ENCODE measurements at places on chromosomes 16 and 17.
A peak's percentile ranks its signal among the peaks of the same experiment; 100 is the strongest.

- no peak for DNase-seq
Measured at GRCh38 chr16:89410322-89410721, 80.0 kb downstream of the ANKRD11 start.

DNA sequence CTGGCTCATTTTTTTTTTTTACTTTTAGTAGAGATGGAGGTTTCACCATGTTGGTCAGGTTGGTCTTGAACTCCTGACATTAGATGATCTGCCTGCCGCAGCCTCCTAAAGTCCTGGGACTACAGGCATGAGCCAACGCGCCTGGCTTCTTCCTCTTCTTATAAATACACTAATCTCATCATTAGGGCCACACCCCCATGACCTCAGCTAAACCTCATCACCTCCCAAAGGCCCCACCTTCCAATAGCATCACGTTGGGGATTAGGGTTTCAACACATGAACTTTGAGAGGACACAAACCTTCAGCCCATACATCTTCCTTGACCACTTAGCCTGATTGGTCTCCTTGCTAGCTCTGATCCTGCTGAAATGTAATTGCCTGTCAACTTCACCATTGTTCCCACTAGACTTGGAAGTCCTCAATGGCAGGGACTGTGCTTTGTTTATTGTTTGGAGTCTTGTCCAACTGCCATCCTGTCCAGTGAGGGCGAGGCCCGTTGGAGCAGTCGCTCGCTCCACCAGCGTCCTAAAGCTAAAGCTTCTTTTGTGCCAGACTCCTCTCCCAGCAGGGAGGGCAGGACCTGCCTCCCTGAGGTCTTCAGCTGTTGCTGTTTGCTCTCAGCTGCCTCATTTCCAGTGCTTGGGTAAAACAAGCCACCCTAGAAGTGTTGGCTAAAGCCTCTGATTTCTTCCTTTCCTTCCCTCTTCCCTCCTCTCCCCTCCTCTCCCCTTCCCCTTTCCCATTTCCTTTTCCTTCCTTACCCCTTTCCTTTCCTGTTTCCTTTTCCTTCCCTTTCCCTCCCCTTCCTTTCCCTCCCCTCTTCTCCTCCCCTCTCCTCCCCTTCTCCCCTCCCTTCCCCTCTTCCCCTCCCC is 85.3 kb downstream of the HAPSTR1 start:
- no peak for DNase-seq

DNA sequence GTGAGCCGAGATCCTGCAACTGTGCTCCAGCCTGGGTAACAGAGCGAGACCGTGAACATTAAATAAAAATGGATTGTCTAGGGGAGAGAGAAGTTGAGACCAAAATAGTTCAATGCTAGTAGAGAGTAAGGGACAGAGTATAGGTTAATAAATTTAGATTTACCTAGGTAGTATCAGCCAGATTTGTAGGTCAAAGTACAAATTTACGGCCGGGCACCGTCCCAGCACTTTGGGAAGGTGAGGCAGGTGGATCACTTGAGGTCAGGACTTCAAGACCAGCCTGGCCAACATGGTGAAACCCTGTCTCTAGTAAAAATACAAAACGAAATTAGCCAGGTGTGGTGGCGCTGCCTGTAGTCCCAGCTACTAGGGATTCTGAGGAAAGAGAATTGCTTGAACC is 12.2 kb upstream of the BMERB1 start:
- DNase-seq: no peak

DNA sequence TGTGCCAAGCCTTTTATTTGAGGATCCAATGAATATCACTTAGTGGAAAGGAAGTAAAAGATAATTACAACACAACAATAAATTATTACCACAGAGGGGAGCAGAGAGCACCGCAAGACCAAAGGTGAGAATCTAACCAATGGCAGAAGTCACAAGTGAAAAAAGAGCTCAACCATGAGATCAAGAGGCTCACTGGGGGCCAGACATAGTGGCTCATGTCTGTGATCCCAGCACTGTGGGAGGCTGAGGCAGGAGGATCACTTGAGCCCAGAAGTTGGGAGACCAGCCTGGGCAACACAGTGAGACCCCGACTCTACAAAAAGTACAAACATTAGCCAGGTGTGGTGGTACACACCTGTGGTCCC is 17.7 kb downstream of the ANKRD11 start:
- DNase-seq: no peak

DNA sequence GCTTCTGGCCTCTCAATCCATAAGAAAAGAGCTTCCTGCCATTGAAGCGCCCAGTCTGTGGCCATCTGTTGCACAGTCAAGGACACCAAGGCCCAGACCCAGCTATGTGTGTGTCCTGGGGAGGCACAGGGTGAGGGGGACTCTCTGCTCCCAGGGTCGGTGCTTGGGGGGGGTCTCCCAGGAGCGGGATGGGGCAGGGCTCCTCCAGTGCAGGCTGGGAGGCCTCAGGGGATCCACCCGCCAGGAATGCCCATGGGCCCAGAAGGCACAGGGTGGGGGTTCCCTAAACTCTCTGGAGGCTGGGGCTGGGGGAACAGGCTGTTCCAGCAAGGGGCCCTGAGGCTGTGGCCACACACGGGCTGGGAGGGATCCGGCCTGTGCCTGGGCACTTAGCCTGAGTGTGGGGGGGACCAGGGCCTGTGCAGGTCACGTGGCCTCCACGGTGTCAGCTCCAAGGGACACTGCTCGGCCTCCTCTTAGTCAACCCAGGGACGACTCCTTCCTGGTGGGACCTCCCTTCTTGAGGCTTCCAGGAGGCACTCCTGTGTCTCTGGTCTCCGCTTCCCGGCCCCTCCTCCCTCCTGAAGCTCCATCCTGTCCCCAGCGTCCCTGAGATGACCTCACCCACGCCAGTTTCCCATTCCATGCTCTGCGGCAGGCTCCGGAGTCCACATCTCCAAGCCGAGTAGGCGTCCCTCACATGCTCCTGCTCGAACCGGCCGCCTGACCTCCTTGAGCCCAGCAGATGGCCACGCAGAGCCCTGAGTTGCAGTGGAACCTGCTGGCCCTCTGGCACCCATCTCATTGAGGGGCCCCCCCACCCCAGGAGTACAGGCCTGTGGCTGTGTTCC is 23.1 kb upstream of the BAHCC1 start:
- peak; percentile 48 for DNase-seq

DNA sequence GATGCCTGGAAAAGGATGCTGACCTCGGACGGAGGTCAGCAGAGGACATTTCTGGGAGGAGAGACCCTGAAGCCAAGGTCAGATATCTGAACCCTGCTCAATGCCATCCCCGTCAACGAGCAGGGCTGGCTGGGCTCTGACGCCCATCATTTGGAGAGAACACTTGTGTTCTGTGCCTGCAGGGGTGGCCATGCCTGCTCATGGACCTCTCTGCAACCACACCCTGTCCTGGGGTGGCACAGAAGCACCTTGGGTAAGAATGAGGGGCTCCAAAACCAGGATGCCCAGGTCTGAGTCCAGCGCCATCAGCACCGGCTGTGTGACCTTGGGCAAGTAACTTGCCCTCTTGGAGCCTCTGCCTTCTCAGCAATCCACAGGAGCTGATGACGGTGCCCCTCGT is 293.7 kb upstream of the FOXF1 start:
- DNase-seq: no peak

Data from IMR-90 (cell line).